ENCODE measurements at places on chromosomes 4 and X.

DNA sequence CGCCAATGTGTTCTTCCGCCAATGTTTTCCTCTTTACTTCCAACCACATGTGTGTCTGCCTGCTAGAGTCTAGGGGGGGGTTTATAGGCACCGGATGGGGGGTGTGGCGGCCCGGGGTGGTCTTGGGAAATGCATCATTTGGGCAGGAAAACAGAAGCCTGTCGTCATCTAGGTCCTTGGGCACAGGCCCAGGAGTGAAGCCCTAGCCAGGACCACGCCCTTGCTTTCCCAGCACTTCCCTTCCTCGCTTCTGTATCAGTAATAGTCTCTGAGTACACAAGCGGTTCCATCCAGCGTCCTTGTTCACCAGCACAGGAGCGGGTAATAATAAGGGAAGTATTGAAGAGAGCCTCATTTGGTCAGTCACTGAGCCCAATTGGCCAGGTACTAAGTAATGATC, 74.5 kb downstream of the QDPR start:
- no peak for DNase-seq

- DNase-seq: no peak
Measured at GRCh38 chrX:121949041-121949760, 901.8 kb downstream of the GLUD2 start.

GRCh38 chr4:77820649-77821561, 1.7 kb upstream of the CNOT6L start:
- DNase-seq: no peak

GRCh38 chrX:129092757-129093156, 430.5 kb downstream of the SMARCA1 start:
- DNase-seq: no peak

DNA sequence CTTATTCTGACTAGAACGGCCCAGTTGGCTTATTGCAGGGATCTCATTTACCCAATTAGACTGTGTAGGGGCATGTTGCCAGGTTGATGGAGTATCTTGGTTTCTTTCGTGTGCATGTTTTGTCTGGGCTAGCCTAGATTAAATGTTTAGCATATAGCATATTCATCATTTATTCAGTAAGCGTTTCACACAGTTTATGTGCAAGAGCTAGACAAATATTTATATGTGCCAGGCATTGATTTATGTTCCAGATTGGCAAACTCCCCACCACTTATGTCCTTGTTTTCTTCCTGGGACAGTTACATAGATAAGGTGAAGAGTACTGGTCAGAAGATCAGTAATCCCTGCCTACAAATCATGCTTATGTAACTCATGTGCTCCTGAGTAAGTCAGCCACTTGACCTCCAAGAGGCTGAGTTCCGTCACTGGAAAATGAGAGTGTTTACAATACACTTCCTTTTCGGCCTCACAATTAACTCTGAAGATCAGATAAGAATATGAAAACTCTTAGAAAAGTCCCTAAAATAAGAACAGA, 57.2 kb downstream of the RUFY3 start:
- DNase-seq: no peak

- no peak for DNase-seq
Measured at GRCh38 chrX:108088511-108088910, 2.8 kb downstream of the PSMD10 start.

- DNase-seq: no peak
Measured at GRCh38 chrX:1444561-1445500, 7.9 kb downstream of the ASMTL start.

DNA sequence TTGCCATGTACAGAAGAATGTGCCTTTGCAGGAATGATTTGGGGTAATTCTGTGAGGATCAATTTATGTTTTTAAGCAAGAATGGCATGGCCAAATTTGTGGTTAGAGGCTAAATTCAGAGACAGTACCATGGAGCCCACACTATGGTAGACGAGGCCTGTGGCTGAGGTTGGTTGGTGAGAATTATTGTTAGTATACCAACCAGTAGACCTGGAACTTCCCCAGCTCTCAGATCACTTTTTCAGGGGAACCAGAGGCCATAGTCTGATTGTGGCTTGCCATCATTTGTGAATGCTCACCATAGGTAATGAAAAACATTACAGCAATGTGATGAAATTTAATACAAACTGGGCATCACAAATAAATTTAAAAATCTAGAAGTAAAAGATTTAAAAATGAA, 56.3 kb downstream of the SHISA3 start:
- DNase-seq: no peak

- no peak for DNase-seq
Measured at GRCh38 chrX:14095702-14096101, 66.0 kb upstream of the GEMIN8 start.

DNA sequence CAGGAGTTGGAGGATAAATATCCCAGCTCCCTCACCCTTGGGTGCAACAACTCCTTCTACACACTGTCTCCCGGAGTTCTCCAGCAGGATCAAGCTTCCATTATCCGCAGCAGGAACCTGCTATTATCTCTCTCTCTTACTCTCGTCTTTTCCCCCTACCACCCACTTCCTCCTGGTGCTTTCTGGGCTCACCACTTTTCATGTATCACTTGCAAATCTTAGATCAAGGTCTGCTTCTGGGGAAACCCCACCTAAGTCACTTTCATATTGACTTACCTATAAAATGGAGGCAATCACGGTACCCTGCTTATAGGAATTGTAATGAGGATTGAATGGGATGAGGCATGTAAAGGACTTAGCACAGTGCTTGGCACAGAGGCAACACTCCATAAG, 589.5 kb downstream of the BCOR start:
- DNase-seq: no peak

GRCh38 chrX:107970073-107970472, 12.1 kb downstream of the TEX13B start:
- DNase-seq: no peak

GRCh38 chr4:180953572-180953971, 1289.6 kb upstream of the TENM3 start:
- no peak for DNase-seq

- no peak for DNase-seq
Measured at GRCh38 chrX:135490979-135491514, 29.4 kb upstream of the INTS6L start.

GRCh38 chr4:54066718-54067129, 2.3 kb upstream of the CHIC2 start:
- DNase-seq: no peak

GRCh38 chrX:95893636-95894035, 791.0 kb upstream of the DIAPH2 start:
- no peak for DNase-seq

- DNase-seq: no peak
Measured at GRCh38 chrX:123988423-123989111, 27.1 kb downstream of the STAG2 start.

GRCh38 chr4:156346959-156347385, 393.3 kb upstream of the CTSO start:
- no peak for DNase-seq

DNA sequence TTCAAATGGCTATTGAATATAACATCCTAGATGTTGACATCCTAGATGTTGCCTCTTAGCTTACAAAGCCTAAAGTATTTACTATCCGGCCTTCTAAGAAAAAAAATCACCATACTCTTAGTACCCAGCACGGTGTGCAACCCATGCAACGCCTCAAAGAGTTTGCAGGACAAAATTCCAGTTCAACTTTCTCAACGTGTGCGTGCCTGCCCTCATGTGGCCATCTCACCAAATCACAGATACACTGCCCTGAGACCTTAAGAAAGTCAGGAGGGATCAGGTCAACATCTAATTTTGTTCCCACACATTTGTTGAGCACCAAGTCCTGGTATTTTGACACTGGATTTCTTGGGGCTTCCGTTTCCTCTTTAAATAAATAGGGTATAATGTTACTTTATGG, 68.3 kb downstream of the CRMP1 start:
- peak; percentile 10 for DNase-seq
